ENCODE measurements at places on chromosomes 6 and 20.

DNA sequence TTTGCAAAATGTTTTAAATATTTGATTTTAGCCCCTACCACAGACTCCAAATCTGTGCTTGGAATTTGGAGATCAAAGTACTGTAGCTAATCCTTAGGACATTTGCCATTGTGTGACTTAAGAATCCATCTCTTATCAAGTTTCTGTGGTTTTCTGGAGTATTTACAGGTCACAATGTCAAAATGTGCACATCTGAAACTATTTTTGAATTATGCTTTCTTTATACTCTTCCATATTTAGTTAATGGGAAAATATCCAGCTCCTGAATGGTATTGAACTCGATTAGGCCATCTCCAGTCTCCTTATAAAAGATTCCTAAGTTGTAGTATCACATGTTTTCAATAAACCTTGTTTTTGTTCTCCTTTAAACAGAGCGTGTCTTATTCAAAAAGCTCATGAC, 162.5 kb downstream of the KHDC1L start:
- no peak for DNase-seq

DNA sequence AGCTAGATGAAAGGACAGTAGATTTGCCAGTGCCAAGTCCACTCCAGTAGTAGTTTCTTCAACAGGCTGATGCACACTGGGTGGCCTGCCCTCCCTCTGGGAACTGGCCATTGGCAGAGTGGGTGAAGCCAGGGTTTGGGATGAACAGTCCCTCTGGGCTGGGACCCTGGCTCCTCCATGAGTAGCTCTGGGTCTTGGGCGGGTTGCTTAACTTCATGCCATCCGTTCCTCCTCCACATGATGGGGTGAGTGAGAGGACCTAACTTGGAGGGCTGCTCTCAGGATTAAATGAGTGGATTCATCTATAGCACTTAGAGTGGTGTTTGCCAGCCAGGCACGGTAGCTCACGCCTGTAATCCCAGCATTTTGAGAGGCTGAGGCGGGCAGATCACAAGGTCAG, 47.2 kb downstream of the PLAGL2 start:
- DNase-seq, result no peak

DNA sequence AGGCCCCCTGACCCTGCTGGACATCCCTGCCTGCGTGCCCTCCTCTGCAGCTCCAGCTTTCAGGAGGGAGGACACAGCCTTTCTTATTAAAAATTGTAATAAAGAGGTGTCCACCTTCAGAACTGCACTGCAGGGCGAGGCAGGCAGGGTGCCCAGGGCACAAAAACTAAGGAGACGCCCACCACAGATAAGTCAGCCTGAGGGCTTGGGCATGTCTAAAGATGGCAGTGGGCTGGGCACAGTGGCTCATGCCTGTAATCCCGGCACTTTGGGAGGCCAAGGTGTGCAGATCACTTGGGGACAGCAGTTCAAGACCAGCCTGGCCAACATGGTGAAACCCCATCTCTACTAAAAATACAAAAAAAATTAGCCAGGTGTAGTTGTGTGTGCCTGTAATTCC, 7.0 kb upstream of the C20orf144 start:
- no peak for DNase-seq

GRCh38 chr6:84657486-84657885, 106.9 kb downstream of the TBX18 start:
- DNase-seq, result no peak

- DNase-seq, result no peak
Measured at GRCh38 chr6:74973591-74973990, 232.3 kb downstream of the COL12A1 start.

DNA sequence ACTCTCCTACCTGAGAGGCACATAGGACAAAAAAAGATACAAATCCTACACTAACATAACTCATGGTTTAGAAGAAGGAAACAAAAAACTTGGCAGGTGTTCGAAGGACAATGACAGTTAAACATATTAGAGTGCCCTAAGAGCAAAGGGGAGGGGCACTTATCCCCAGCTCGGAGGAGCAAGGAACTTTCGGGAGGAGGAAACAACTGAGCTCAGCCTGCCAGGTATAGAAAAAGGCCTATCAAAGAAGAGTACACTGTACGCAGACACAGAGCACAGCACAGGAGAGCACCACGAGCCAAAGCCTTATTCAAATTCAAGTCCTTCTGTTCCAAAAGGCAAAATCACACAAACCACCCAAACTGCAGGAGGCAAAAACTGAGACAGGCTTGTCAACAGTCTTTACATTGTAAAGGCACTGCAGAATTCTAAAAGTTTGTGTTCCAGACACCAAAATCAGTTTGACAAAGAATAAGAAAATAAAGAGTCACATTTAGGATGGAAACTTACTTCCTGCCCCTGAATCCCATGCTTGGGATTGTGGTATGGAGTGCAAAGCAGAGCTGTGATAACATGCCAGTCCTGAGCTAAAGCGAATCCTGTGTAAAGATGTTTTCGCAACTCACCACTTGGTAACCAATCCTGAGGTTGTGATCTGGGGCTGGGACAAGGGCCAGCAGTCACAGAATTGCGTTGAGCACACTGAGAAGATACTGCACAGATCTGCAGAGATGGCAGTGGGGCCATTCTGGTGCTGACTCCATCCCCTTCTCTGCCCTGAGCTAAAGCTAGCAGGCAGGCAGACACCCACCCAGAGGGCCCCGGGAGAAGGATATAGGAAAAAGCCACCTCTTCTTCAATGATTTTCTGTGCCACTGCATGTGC, 108.6 kb downstream of the CHD6 start:
- DNase-seq, result no peak

DNA sequence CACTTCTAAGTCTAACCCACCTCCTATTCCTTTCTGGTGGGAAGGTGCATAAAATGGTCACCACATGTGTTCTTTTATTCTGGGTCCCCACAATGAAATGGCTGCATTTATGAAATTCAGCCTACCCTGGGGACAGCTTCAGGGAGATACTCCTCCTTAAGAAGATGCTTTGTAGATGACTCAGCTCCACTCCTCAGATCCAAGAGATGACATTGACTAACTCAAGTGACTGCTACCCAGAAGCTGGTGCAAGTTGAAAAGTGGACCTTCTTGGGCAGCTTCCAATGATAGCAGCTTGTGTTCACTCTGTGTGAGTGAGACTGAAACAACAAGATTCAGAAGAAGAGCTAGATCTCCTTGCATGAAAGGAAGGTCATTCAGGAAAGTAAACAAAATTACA, 113.4 kb downstream of the SCP2D1 start:
- no peak for DNase-seq

GRCh38 chr6:137307163-137307854, 88.1 kb upstream of the IFNGR1 start:
- DNase-seq, result no peak

DNA sequence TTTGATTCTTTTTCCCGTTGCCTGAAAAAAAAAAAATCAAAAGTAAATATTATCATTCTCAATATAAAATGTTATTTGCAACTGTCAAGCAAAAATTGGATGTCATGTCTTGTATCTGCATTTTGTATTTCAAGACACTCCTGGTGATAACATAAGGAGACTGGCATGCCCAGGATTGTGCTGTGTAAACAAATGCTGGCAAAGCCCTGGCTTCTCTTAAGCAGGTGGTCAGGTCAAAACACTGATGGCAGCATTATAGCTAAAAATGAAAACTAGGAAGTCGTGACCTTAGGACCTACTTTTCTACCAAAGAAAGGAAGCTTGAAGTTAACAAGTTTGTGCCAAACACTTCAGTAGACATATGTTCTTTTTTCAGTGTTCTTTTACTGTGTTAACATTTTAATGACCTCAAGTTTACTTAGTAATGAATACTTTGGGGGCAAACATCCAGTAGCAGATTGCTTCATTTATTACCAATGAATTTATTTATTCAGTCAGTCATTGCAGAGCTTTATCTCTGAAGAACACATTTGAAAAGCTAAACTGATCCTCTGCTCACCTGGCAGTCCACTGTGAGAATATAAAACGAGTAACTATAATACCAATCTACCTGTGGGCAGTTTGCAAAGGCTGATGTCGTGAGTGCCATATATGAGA, 243.1 kb upstream of the FLRT3 start:
- no peak for DNase-seq

DNA sequence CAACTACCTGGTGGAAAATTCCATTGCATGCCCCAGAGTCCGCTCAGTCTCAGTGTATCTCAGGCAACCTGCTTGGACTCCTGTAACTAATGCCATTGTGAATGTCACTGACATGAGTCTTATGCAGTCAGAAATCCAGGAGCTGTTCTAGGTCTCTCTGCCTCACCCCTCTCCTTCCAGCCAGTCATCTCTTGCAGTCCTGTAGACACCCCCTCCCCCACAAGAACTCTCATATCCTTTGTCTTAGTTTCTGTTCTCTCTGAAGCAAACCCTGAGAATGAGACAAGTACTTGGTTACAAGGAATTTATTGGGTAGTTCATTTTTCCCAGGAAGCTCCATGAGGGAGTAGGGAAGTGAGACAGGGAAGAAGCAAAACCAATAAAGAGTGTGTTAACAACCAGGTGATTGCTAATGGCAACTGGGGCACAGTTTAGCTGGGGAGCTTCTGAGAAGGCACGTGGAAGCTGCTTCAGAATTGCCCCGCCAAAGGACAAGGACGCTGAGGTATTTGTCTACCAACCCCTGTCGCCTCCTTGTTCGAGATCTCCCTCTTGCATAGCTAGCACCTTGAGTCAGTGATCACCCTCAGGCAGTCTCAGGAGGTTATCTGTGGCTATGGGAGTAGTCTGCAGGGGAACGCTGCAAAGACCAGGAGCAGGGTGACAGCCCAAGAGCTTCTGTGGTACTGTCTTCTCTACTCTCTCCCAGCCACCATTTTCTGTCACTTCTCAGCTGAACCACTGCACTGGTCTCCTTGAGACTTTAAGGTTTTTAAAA, 911.4 kb upstream of the FLRT3 start:
- DNase-seq, result no peak

DNA sequence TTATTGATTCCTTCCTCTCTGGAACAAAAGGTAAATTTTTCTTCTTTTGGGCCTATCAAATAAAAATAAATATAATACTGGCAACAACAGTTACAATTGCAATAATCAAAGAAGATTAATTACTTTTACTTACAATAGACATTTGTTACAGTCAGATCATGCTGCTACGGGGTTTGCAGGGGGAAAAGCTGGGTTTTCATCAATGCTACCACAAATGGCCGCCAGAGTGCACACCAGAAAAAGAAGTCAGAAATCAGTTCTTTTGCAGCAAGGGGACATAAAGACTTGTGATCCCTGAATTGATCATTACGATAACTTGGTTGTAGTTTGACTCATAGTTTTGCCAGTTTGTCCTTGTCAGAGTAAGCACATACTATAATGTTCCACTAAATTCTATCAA, 714.5 kb upstream of the EYS start:
- no peak for DNase-seq
